ENCODE measurements at places on chromosomes 16 and 17.

DNA sequence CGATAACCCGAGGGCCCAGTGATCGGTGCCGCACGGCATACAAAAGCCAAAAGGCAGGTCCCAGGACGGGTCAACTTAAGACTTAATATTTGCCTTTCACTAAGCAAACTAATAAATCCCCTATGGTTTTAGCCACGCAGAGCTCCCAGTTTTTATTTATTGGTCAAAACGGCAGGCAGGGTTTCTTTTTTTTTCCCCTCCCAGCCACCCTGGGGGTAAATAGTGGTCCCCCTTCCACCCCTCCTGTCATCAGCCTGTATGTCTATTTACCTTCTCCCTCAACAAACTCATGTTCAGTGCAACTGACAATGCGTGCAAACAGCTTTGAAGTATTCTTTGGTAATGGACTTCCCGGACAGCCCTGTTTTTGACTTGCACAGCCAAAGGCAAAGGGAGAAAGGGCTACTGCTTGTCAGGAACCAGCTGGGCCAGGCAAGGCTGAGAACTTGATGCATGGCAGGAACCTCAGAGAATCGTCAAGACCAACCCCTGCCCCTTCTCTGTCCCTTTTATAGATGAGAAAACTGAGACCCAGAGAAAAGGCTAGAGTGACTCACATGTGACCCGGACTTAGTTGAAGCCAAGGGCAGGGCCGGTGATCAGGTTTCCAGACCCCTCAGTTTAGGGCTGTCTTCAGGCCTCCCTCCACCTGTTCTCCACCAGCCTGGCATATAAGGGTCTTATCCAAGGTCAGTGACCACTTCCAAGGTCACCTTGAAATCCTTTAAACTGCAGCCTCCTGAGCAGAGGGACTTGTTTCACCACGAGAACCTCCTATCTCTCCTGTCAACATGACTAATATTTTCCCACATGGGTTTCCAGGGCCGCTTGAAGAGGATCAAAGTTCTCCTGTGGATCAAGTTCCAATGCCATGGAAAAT lies 279.0 kb downstream of the SOX9 start:
- DNase-seq: no peak

DNA sequence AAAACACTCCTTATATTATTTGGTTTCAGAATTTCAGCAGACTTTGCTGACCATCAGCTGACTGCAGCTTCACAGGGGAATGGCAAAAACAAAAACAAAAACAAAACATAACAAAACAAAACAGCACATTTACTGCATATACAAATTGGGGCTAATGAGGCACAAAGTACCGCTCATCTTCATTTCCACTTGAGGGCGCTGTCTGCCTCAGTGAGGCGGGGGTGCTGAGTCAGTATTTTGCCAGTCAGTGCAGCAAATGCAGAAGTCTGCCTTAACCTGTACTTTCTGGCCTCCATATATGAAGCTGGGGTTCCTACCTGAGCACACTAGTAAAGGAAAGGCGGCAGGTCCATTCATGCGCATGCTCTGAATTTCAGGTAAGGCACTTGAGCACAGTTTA lies 13.5 kb upstream of the DYNLRB2 start:
- no peak for DNase-seq

GRCh38 chr17:32998887-32999228 lies 7.2 kb downstream of the SPACA3 start:
- DNase-seq: no peak

- DNase-seq: no peak
Observed at GRCh38 chr17:82475458-82475857, 16.9 kb downstream of the NARF start.

DNA sequence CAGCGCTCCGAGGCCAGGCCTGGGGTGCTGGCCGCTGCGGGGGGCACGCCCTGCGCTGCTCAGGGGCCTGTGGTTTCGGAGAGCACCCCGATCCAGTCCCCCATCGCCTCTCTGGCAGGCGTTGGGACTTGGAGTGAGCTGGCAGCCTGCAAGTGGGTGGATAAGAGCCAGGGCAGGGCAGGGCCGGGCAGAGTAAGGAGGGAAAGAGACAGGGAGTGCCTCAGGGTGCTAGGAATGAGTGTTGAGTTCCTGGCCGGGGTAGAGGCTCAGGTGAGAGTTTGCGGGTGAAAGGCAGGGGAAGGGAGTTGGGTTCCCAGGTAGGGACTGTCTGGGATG lies 1.3 kb downstream of the CDH13 start:
- DNase-seq: no peak

DNA sequence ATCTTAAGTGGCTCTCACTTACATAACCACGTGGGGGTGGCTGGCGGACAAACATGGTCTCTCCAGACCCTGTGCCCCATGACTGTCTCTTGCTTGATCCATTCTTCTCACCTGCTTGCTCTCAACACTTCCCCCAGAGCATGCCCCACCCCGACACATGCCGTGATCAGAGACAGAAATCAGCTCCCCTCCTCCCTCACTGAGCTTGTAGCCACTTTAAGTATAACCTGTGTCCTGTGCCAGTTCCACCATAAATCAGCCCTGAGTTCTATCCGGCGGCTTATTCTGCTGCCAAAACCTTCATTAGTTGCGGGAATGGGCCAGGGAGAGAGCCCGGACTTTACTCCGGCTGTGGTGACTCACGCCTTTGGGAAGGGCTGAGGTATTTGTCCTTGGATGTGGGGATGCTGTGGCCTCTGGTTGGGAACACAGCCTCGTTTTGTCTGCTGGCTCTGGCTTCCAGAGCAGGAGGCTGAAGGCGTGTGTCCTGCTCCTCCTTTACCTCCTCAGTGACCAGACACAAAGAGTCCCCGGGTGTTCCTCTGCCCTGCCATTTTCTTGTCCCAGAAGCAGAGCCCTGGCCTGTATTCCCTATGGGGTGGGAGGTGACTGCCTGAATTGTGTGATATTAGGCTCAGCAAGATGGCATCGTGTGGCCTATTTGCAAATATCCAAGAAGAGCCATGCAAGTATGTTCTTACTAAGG lies 21.1 kb downstream of the ANKRD40 start:
- no peak for DNase-seq

DNA sequence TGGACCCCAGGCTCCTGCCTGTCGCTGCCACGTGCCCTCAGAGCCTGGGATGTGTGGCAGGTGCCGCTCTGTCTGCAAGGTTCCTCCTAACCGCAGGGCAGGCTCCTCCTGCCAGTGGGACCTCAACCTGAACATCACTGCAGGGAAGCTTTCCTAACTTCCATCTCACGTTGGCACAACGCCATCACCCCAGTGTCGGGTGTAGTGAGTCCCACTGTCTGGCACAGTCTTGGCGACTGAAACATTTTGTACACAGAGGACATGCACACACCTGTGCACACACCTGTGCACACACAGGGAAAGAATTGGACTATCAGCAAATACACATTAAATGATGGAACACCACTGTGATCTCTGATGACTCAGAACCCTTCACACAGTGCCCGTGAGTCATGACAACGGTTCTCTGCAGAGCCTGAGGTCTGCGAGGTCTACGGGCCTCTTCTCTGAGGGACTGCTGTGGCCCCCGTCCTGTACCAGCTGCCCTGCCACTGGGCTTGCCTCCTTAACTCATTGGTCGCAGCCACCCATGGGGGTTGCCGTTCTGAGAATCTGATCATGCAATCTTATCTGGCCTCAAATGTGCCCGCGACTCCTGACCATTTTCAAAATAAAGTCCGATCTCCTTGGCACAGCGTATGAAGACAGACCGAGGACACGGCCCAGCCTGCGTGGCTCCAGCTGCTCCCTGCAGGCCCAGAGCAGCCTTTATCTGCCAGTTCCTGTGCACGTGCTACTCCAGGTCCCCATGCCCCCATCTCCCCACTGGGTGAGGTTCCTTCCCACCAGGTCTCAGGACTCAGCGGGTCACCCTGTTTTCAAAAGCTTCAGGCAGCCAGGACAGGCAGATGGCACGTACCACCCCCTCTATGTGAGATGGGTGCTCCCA lies 7.6 kb downstream of the CCDC57 start:
- DNase-seq: peak; percentile 49

DNA sequence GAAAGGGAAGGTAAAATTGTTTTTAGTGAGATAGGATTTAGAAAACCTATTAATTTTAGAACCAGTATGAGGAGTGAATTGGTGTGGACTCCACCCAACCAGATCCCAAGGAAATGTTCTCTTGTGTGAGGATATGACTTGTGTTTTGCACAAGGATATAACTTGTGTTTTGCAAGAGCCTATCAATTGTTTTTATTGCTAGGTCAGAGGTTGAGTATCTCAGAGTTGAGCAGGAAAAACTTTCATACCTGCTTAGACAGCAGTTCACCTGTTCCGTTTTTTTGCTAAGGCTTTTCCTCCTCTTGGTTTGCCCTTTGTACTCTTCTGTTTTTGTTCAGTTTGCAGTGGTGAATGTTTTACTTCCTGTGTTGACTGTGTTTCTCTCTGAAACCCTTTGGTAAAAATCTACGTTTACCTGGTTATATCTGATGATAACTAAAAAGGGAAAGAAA lies 5.1 kb downstream of the NBR1 start:
- DNase-seq: no peak

DNA sequence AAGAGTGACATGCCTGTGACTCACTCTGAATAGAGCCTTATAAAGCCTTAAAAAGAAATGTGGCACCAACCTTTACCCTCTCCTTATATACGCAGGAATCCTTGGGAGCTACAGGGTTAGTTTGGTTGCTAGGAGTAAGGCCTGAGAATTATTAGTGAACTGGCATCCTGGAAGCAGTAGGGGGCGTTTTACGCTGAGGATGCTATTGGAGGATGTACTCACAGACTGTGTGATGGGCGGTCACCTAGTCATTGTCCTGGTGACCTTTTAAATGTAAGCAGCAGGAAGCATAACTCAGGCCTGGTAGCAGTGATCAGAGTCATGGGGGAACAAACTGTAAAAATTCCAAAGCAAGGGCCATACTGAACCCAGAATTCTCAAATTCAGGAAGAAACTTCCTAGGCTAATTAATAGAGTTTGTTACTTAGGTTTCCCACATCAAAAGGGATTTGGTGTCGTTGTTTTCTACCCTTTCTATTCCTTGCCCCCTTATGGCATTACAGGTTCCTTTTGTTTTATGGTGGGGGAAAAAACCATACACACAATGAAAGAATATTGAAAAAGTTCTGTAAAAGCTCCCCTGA lies 153.8 kb downstream of the SNX11 start:
- DNase-seq: no peak

- no peak for DNase-seq
Observed at GRCh38 chr16:66889622-66890021, 9.3 kb downstream of the PDP2 start.

DNA sequence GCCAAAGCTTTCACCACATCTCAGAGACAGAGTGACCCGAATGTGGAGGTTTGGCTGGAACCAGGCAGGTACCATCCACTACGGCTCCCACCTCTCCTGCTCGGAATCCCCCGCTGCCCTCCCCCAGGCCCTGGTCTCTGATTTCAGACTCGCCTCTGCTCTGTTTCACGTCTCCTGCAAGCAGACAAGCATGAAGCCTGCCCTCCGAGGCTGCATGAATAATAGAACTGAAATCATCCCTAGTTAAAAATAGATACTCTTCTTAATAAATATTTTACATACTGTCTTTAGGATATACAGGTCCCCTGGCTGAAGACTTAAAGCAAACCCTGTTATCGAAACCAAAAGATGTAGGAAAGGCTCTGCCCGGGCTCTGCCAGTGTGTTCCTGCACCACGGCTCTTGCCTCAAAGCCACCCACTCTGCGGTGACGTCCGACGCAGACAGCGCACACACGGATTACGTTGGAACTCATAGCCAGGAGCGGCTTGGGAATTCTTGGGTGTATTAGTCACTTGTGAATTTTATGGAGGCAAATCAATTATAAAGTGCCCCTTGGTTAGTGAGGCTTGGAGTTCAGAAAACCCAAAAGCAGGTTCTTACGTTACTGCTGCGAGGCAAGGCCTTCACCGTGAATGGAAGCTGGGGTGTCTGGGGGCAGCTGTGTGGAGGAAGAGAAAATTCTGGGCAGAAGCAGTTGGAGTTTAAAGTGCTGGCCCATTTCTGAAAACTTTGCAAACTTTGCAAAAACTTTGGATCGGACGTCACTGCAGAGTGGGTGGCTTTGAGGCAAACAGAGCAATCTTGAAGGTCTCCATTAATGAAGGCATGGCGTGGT lies 25.6 kb upstream of the NPTX1 start:
- no peak for DNase-seq

DNA sequence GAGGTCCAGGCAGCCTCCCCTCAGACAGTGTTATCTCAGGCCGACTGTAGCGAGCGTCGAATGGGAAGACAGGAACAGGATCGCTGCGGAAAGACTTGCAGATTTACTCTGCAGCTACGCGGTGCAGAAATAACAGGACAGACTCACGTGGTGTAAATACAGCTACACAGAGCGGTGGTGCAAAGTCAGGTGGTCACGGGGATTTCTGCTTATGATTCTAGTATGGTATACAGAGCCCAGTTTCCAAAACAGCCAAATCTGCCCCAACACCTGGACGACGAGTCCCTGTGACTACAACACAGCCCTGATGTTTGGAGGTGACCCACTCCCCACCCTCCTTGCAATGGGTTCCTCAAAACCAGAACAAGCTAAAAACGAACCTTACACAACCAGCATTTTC lies 40.6 kb upstream of the ABR start:
- DNase-seq: no peak

DNA sequence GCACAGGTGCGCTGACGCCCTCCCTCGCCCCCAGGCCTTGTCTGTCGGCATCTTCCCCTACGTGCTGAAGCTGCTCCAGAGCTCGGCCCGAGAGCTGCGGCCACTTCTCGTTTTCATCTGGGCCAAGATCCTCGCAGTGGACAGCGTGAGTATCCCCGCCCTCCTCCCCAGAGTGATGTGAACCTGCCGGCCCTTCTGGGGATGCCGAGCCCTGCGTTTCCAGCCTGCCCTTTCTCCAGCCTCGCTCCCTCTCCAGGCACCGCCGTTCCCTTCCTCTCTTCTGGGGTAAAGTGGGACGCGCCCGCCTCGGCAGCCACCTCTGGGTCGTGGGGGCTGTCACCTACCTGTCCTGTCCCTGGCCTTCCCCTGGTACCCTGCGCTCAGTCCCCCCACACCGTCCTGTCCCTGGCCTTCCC lies 133.9 kb upstream of the CHMP6 start:
- no peak for DNase-seq
